ENCODE measurements at places on chromosomes 3 and 15.

DNA sequence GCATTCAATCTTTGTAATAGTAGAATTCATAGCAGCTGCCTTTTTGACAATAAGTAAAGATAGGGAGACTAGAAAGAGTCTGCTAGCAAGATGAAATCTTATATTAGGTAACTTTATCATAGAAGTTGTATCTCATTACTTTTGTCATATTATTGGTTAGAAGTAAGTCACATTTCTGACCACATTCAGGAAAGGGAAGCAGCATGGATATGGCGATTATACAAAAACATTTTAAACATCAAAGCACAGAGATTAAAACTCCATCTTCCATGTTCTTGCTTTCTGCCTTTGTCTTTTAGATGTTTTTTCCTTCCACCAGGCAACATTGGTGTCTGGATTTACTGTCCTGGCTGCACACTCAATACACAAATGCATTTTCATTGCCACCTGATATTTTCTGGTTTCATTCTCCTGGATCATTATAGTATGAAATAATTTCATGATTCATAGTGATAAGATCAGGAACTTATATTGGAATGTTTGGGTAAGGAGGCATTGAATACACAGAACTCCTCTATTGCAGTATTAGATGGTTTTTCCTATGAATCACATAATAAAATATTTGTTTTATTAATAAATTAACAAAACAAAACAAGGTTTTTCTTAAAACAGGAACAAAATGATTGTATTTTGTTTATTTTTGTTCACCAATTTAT is 1460.3 kb upstream of the CADM2 start:
- DNase-seq = no peak

- no peak for DNase-seq
Measured at GRCh38 chr15:42155546-42156242, 742 bp downstream of the PLA2G4F start.

- DNase-seq = no peak
Measured at GRCh38 chr3:77053795-77054194, 13.9 kb downstream of the ROBO2 start.

GRCh38 chr3:81753416-81754027 is 7.9 kb downstream of the GBE1 start:
- DNase-seq = no peak

DNA sequence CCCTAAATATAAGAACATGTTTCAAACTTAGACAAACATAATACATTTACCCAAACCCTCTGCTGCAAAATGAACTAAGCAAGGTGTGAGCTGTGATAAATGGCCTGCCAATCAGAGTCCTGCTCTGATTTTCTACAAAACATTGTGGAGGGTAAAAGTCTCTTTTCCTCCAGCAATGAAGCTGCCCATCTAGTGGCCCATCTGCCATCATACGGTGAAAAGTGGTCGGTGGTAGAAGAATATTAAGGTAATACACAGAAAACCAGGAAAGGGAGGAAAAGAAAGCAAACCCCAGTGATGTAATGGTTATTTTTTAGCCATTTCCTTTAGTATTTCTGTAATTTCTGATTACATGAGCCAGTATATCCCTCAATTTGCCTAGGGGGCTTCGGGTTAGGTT is 838.1 kb downstream of the TBL1XR1 start:
- DNase-seq = no peak

DNA sequence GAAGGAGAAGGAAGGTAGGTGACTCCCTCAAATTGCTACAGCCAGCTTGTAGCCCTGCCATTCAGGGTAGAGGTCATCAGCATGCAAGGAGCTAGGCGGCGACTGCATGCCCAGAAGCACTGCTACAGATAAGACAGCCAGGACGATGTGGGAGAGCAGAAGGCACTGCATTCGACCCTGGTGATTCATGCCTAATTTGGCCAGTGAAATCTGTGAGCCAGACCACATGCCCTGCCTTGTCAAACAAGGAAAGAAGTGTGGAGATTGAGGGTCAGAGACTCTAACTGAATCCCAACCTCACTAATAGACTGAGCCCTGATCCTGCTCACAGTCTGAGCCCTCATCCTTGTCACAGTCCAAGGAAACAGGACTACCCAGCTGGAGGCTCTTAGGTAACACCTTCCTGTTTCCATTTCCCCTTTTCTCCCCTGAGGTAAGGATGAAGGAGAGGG is 86.6 kb downstream of the LINGO1 start:
- peak; percentile 80 for DNase-seq

DNA sequence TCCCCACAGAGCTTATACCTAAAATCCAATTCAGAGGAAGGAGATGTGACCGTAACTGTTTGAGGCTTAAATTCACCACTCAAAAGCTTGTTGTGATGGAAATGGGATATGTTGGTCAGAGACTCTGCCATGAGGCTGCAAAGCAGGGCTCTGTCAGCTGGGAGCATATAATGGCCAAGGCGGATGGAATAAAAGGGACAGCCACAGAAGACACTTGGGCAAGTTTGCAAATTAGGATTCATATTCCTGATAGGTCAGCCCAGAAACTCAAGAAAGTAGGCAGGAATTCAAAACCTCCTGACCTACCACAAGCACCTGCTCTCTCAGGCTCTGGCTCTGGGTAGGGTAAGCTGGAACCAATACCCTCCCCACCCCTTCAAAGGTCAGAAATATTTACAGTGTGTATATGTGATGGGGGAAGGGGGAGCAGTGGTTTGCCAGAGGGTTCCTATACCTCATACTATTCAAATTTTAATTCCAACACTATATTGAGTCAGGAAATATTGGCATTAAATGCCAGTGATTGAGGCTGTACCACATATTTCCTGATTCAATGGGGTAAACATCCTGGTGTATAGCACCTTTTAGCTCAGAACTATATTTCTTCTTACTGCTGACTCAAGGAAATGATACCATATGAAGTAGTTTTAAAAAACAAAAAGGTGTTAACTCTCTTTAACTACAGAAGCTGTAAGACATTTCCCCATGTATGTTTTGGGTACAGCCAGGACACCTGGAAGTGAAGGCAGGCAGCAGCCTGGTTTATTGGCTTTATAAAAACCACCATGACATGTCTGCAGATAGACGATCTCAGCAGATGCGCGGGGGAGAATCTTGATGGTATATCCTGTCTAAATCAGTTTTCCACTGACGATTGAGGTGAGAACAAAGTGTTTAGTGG is 19.2 kb downstream of the FYCO1 start:
- no peak for DNase-seq

- peak; percentile 14 for DNase-seq
Measured at GRCh38 chr15:35874260-35874905, 328.4 kb upstream of the DPH6 start.

DNA sequence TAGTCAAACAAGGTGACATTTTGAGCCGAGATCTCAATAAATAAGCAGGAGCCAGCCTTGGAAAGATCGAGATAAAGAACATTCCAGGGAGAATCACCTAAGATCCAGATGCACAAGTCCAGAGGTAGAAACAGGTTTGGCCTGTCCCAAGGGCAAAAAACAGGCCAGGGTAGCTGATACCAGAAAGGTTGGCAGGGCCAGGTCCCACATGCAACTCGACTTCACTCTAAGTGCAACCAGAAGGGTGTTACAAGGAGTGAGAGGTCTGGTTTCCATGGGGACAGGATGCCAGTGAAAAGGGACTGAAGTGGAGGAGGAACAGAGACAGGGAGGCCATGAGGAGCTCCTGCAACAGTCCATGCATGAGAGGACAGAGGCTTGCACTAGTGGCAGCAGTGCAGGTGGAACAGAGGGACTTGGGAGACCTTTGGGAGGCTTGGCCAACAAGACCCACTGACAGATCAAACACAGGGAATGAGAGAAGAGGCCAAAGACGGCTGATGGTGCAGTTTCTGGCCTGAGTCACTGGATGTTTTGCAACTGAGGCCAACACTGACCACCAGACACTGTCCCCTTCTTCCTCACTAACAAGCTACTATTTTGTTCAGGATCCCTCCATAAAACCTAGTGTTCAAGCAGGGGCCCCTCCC is 5.2 kb downstream of the TPRA1 start:
- DNase-seq = no peak

GRCh38 chr3:14285548-14285925 is 106.9 kb downstream of the LSM3 start:
- no peak for DNase-seq

- DNase-seq = no peak
Measured at GRCh38 chr15:73983211-73983727, 8.8 kb downstream of the STOML1 start.

GRCh38 chr15:67097930-67098740 is 32.7 kb downstream of the SMAD3 start:
- peak; percentile 88 for DNase-seq

DNA sequence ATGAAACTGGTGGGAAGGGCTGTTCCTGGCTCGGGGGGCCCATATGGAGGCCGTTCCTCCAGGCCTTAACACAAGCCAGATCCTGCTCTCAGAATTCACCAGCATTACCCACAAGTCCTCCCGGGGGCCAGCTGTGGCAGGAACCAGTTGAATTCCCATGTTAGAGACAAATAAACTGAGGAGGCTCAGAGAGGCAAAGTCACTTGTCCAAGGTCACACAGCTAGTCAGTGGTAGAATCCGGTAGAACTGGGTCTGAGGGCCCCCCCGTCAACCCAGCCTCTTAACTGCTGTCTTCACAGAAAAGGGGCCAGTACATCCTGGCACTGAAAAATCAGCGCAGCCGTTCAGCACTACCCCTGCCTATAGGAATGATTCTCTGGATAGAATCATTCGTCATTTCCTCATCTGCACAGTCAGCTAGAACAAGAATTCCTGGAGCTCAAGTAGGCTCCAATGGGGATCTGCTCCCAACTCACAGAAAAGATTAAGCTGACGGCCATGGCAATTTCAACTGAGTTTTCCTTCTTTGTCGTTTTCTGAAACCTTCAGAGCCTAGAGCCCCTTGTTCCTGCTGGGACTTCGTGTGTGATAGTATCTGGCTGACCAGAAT is 12.2 kb upstream of the TSEN2 start:
- DNase-seq = no peak

DNA sequence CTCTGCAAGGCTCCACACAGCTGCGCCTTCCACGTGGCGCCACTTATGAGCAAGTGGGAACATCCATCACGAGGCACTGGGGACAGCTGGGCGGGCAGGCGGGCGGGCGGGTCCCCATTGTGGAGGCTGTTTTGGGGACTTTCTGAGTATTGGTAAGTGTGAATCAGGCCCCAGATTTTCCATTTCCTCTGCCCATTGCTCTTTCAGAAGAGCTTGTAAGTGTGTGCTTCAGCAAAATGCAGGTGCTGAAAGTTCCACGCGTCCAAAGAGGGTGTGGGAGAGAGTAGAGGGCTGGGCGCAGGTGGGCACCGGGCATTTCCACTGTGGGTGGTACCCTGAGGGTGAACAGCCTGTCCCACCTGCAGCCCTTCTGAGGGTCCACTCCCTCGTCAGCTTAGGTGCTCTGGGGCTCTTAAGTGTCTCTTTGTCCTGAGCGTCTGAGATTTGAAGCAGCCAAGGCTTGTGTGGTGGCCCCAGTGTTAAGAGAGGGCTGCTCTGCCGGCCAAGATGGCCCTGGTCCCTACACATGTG is 177.1 kb downstream of the RPLP1 start:
- no peak for DNase-seq

- no peak for DNase-seq
Measured at GRCh38 chr15:61032600-61033286, 196.4 kb downstream of the RORA start.

GRCh38 chr15:53862386-53862785 is 102.9 kb upstream of the WDR72 start:
- no peak for DNase-seq

- no peak for DNase-seq
Measured at GRCh38 chr3:29653680-29654079, 372.8 kb downstream of the RBMS3 start.

DNA sequence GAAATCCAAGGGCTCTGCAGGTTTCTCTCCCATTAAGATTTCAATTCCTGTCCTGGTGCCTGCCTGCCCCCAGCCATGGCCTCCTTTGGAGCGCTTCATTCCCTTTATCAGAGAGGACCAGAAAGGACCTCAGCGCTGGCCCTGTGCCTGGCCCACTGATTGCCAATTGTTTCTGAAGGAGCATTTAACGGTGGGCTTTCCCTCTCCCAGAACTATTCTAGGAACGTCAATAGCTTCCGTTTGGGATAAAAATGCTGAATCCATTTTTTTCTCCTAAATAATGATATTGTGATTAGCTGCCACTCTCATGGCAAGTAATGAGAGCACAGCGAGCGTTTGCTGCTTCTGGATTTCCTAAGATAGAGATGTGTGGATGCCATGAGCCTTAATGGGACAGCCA is 12.2 kb upstream of the SLC6A1 start:
- DNase-seq = no peak

- DNase-seq = no peak
Measured at GRCh38 chr15:101635944-101636727, 16.0 kb downstream of the TM2D3 start.

DNA sequence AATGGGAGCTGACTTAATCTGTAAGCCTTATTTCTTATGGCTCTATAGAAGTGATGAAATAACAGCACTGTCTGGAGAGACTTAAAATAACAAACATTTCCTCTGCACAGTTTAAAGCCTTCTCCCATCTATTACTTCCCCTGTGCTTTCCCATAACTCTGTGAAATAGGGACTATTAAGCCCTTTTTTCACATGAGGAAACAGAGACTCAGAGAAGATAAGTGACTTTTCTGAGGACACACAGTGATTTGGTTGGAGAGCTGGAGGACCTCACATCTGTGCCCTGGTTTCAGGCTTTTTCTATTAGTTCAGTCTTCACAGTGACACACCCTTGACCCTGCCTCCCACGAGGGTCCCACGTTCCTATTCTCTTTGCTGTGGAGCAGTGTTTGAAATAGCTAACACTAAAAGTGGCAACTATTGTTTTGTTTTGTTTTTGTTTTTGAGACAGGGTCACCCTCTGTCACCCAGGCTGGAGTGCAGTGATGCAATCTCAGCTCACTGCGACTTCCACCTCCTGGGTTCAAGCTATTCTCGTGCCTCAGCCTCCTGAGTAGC is 82.9 kb downstream of the ST6GAL1 start:
- DNase-seq = peak; percentile 38

DNA sequence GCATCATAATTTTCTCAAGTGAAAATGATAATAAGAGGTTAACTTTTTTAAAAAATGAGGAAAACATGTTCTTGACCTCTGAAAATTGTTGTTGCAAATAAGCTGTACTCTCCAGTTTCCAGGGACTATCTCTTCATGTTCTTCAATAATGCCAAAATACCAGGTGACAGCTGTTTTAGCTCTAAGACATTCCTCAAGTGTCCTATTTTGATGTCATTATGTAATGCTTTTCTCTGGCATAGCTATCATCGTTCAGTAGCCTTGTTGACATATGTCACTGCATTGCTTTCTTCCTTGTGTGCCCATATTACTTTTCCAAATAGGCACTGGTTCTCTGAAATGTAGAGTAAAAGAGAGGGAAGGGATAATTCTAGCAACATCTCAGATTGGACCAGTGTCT is 5.7 kb upstream of the FILIP1L start:
- DNase-seq = no peak
